Prostate gland (tissue), 2 donors: ENCODE measurements at places on chromosomes 7 and 10. TPM values are rescaled to one million over a fixed set of nuclear protein-coding genes. Genes with fewer than 3 reads are reported as not detected.

The CALY gene
- total RNA-seq, result 9.4 TPM

The CCDC172 gene
- not detected for total RNA-seq

The SLC16A9 gene
- total RNA-seq, result 15.7 TPM

DNA sequence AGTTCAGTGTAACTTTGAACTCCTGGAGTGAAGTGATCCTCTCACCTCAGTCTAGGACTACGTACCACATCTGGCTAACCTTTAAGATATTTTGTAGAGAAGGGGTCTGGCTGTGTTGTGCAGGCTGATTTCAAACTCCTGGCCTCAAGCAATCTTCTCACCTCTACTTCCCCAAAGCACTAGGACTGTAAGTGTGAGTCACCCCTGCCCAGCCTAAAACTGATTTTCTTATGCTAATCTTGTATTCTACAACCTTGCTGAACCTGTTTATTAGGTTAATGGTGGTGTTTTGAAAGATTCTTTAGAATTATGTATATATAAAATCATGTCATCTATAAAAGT lies 58.0 kb downstream of the LCOR start:
- no peak overlapping the region for H3K27ac ChIP-seq
- H3K4me1 ChIP-seq, result no peaks in the 10 kb centered on the region
- no peaks in the 10 kb centered on the region for H3K36me3 ChIP-seq
- DNase-seq, result no peak

DNA sequence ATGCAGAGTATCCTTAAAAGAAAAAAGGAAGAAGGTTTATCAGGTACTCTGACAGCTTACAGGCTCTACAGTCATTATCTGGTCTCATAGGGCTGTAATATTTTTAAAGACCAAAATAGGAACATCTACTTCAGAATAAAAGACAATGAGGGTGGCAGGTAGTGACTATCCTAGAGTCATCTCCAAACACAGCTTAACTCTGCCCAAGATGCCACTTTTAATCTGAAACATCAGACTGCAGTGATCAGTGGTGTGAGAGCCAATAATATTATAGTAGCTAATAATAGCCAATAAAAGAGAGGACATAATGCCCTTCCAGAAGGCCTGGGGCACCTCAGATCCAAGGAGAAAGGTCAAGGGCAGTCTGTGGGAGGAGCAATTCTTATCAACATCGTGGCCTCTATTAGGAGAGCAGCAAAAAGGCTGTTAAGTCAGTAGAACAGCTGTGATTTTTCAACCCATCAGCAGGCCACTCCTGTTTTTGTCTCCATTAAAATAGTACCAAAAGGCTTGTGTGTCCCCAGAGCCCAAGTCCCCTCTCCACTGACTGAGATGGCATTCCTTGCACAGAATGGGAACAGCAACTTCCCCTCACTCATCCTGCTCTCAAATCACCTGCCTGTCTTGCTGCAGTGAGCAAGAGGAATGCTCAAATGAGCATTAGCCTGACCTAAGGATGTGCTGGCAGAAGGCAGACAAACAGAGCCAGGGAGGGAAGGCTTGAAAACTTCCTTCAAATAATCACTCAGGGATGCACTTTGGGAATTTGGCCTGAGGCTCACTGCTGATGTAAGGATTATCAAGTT lies 20.7 kb upstream of the SPOCK2 start:
- no peak for DNase-seq
- H3K27me3 ChIP-seq, result no peaks in the 10 kb centered on the region
- no peaks in the 10 kb centered on the region for H3K4me1 ChIP-seq
- H3K4me3 ChIP-seq, result no peak overlapping the region
- H3K27ac ChIP-seq, result no peak overlapping the region
- H3K36me3 ChIP-seq, result no peaks in the 10 kb centered on the region

DNA sequence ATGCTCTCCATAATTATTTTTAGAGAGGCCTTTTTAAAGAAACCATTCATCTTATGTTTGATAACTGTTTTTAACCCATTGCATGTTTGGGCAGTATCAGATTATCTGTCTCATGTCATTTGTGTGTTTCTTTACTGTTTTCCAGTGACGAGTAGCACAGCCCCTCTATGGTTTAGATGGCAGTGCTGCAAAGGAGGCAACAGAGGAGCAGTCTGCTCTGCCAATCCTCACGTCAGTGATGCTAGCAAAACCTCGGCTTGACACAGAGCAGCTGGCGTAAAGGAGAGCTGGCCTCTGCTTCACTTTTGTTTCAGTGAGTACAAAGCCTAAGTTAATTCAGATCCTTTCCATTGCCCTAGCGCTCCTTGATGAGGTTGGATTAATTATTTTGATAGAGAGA lies 80.4 kb upstream of the GARIN1A start:
- H3K4me1 ChIP-seq, result no peaks in the 10 kb centered on the region
- no peak for DNase-seq

DNA sequence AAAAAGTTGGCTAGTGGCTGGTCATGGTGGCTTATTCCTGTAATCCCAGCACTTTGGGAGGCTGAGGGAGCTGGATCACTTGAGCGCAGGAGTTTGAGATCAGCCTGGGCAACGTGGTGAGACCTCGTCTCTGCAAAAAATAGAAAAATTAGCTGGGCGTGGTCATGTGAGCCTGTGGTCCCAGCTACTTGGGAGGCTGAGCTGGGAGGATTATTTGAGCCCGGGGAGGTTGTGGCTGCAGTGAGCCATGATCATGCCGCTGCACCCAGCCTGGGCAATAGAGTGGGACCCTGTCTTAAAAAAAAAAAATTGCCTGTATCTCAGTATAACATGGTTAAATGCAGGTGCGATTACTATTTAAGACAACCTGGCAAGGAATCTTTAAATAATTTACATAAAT lies 61.0 kb downstream of the ADD3 start:
- H3K4me1 ChIP-seq, result no peaks in the 10 kb centered on the region
- DNase-seq, result no peak
- no peaks in the 10 kb centered on the region for H3K36me3 ChIP-seq
- no peak overlapping the region for H3K27ac ChIP-seq
- H3K27me3 ChIP-seq, result no peaks in the 10 kb centered on the region

- no peak overlapping the region for H3K27ac ChIP-seq
- H3K36me3 ChIP-seq, result no peaks in the 10 kb centered on the region
- H3K4me3 ChIP-seq, result no peak overlapping the region
- no peak for DNase-seq
Measured at GRCh38 chr10:11525503-11525902, 85.9 kb downstream of the USP6NL start.

DNA sequence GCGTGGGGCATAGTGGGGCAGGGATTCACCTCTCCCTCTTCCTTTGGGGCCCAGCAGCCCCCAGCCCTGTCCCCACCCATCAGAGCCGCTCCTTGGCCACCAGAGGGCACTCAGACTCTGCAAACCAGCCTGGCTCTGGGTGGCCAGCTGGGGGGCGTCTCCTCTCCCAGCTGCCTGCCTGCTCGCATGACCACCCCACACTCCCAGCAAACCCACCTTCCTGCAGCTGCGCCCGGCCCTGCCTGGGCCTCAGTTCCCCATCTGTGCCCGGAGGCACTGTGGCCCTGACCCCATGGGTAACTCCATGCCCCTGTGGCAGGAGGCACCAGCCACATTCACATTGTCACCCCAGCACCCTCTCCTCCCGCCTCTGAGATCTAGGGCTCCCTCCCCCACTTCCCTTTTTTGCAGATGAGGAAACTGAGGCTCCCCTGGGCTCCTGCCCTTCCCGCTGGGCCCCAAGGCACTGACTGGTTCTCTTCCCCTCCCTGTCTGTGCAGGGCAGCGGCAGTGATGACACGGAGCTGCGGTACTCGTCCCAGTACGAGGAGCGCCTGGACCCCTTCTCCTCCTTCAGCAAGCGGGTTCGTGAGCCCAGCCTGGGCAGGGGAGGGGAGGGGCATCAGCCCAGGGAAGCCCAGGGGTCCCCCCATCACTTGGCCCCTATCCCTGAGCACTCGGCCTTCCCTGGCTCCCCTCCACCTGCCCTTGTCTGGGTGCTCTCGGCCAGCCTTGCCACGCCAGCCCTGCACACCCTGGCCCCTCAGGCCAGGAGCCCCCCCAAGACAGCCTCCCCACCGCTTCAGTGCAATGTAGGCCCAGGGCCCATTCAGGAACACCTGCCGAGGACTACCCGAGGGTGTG lies 6.9 kb upstream of the SH2B2 start:
- no peak overlapping the region for H3K4me3 ChIP-seq
- H3K27me3 ChIP-seq, result no peaks in the 10 kb centered on the region
- H3K4me1 ChIP-seq, result no peaks in the 10 kb centered on the region
- H3K36me3 ChIP-seq, result no peaks in the 10 kb centered on the region
- DNase-seq, result no peak

DNA sequence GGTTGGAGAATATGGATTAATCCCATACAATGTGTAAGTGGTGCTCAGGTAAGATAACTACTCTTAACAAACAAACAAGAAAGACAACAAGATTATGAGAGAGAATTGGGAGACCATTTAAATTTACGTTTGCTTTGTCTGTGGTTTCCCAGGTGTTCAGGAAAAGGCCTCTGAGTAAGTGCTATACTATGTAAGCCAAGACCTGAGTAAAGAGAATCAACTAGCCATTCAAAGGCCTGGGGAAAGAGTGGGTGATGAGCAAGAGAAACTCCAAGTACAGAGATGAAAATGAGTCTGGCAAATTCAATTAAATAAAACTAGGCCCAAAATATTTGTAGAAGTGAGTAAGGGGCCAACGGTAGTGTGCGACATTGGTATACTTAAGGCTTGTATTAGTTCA lies 9.9 kb downstream of the CSTF2T start:
- no peak for DNase-seq
- H3K27me3 ChIP-seq, result no peaks in the 10 kb centered on the region
- no peak overlapping the region for H3K4me3 ChIP-seq
- H3K36me3 ChIP-seq, result no peaks in the 10 kb centered on the region
- H3K27ac ChIP-seq, result no peak overlapping the region

- DNase-seq, result no peak
- H3K4me3 ChIP-seq, result no peak overlapping the region
- H3K36me3 ChIP-seq, result no peaks in the 10 kb centered on the region
- no peaks in the 10 kb centered on the region for H3K4me1 ChIP-seq
- no peak overlapping the region for H3K27ac ChIP-seq
- H3K27me3 ChIP-seq, result no peaks in the 10 kb centered on the region
Measured at GRCh38 chr10:131155876-131156230, 155.7 kb downstream of the TCERG1L start.

- H3K4me1 ChIP-seq, result peaks cover 8% of the 10 kb centered on the region
- no peaks in the 10 kb centered on the region for H3K36me3 ChIP-seq
- DNase-seq, result peak; percentile 46
- no peaks in the 10 kb centered on the region for H3K27me3 ChIP-seq
- H3K4me3 ChIP-seq, result no peak overlapping the region
- peak overlapping the region; percentile 67 for H3K27ac ChIP-seq
Measured at GRCh38 chr10:71504570-71504969, 107.8 kb downstream of the CDH23 start.

DNA sequence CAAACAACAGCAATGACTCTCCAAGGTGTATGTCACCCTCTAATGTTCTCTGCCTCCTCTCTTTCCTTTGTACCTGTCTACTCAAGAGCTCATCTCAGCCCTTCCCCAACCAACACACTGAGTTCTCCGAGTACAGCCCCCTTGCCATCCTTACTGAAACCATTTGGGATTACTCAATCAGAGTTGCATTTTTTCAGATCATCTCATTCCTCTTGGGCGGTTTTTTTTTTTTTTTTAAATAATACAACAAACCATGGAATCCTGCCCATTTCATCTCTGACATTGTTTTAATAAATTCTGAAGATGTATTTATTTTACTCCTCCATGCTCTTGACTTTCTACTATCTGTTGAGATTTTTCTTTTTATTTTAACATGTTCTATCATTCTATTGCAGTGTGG lies 4.2 kb upstream of the CREB3L2 start:
- no peaks in the 10 kb centered on the region for H3K36me3 ChIP-seq
- no peak overlapping the region for H3K4me3 ChIP-seq
- no peaks in the 10 kb centered on the region for H3K4me1 ChIP-seq
- no peak for DNase-seq
- H3K27ac ChIP-seq, result no peak overlapping the region

DNA sequence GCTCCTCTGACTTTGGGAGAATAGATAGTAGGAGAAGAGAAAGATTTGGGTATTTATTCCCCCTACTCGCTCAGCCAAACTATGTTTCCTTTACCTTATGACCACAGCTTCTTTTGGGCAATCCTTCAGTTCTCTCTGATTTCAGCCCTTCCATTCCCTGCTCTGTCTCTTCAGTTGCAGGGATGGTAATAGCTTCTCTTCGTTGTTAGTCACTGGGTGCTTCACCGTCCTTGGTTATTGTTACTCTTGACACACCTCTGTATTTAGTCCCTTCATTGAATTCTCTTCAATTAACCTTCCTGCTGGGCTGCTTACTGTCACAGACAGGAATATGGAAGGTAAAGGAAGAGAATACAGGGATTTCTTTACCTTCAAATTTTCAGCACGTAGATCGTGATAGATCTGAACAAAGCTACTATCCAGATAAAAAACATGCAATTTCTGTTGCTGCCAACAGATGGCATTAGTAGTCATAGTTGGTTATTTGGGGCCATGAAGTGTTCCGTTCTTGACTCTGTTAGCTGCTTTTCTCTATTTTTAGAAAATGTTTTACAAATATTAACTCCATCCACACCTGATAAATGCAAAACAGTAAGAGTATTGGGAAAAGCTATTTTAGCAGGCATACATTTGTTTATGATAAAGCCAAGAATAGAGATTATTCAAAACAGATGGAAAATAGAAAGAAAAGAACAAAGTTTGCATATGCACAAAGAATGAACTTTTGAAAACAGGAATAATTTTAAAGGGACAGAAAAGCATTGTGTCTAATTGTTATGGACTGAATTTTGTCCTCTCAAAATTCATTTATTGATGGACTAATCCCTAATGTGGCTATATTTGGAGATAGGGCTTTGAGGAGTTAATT lies 14.0 kb upstream of the PTTG1IP2 start:
- peak; percentile 24 for DNase-seq
- no peaks in the 10 kb centered on the region for H3K4me1 ChIP-seq
- no peak overlapping the region for H3K27ac ChIP-seq
- no peaks in the 10 kb centered on the region for H3K27me3 ChIP-seq
- H3K4me3 ChIP-seq, result no peak overlapping the region

DNA sequence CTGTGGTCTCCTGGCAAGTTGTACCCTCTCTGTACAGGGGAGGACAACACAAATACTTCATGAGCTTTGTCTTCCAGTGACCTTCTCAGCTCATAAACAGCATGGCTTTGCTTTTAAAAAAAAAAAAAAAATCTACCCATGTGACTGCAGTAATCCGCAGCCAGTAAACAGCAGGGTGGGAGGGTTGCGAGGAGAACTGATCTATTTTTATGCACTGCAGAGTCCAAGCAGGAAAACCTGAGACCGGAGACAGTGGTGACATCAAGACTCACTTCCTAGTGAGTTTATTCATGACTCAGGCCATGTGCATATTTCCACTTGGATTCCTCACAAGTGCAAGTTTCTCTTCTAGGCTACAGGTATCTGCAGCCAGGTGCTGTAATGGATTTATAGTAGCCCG lies 127.9 kb downstream of the NRF1 start:
- H3K4me1 ChIP-seq, result peaks cover 8% of the 10 kb centered on the region
- no peaks in the 10 kb centered on the region for H3K27me3 ChIP-seq
- no peaks in the 10 kb centered on the region for H3K36me3 ChIP-seq
- H3K4me3 ChIP-seq, result no peak overlapping the region
- peak; percentile 36 for DNase-seq
